ENCODE measurements at places on chromosomes 2 and 18. TPM values are rescaled to one million over a fixed set of nuclear protein-coding genes. Genes with fewer than 3 reads are reported as not detected.
A peak's percentile ranks its signal among the peaks of the same experiment; 100 is the strongest.

The SERPINB4 gene
- total RNA-seq, result not detected

The CAPN14 gene
- 1.1 TPM for total RNA-seq

The SRD5A2 gene
- total RNA-seq, result not detected

The CRACDL gene
- total RNA-seq, result 0.35 TPM

The ADD2 gene
- total RNA-seq, result 42.9 TPM

GRCh38 chr2:201532686-201533304, 81.3 kb downstream of the STRADB start:
- H3K27me3 ChIP-seq, result no peaks in the 10 kb centered on the region
- no peak overlapping the region for H3K4me3 ChIP-seq
- peaks cover 2% of the 10 kb centered on the region for H3K36me3 ChIP-seq
- H3K4me1 ChIP-seq, result peaks cover 7% of the 10 kb centered on the region
- no peak overlapping the region for H3K27ac ChIP-seq

DNA sequence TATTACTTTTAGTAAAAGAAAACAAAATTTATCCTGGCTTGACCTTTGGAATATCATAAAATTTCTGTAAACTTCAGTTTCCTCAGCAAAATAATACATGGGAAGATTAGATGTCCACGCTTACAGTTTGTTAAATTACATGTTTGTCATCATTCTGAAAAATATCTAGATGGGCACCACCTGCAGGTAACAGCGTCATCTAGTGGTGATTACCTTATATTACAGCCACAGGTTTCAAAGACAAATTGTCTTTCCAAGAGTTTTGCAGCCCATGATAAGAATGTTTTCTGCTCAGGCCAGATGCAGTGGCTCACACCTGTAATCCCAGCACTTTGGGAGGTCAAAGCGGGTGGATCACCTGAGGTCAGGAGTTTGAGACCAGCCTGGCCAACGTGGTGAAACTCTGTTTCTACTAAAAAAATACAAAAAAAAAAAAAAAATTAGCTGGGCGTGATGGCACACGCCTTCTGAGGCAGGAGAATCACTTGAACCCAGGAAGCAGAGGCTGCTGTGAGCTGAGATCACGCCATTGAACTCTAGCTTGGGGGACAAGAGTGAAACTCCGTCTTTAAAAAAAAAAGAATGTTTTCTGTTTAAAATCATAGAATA, 96.3 kb upstream of the RASGRP3 start:
- no peak overlapping the region for H3K27ac ChIP-seq
- DNase-seq, result no peak
- no peaks in the 10 kb centered on the region for H3K4me1 ChIP-seq
- no peaks in the 10 kb centered on the region for H3K36me3 ChIP-seq
- H3K27me3 ChIP-seq, result no peaks in the 10 kb centered on the region

GRCh38 chr18:34480162-34480700, 229.9 kb upstream of the DTNA start:
- DNase-seq, result no peak
- H3K27ac ChIP-seq, result no peak overlapping the region
- H3K4me1 ChIP-seq, result no peaks in the 10 kb centered on the region
- H3K27me3 ChIP-seq, result no peaks in the 10 kb centered on the region
- H3K4me3 ChIP-seq, result no peak overlapping the region
- H3K36me3 ChIP-seq, result no peaks in the 10 kb centered on the region

DNA sequence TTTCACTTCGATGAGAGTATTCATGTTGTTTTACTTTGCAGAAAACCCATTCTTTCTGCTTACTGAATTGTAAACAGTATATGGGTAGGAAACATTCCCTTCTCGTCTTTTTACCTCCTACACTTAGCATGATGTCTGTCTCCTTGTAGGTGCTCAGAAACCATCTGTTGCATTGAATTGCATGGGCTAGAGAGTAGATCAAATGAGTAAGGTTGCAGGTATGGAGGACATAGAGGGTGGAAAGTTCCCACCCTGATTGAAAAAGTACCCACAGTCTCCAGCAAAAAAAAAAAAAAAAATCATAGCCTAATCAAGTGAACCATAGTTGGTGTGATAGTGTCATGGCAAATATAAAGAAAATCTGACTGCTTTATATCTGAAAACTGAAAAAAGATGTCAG, 1.7 kb downstream of the CYTIP start:
- peaks cover 77% of the 10 kb centered on the region for H3K36me3 ChIP-seq
- H3K4me1 ChIP-seq, result peaks cover 24% of the 10 kb centered on the region
- no peak for DNase-seq
- H3K4me3 ChIP-seq, result peak overlapping the region; percentile 97

DNA sequence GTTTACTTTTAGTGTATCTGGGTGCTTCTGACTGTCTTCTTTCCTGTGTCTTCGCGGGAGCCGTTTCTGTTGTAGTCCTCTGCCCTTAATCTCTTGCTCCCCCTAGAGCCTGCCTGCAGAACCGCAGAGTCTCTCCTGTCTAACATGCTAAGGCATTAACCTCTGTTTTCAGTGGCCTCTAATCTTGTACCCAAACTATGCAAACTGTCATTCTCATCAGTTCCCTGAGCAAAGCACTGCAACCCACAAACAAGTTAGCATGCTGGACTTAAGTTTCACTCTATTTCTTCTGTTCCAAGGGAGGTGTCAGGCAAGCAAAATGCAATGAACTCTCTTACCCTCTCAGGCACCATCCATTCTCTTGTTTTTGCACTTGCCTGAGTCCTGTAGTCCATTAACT, 138.4 kb downstream of the OTX1 start:
- peaks cover 15% of the 10 kb centered on the region for H3K36me3 ChIP-seq
- no peaks in the 10 kb centered on the region for H3K4me1 ChIP-seq
- no peak overlapping the region for H3K4me3 ChIP-seq
- no peak overlapping the region for H3K27ac ChIP-seq
- no peak for DNase-seq

GRCh38 chr2:177579486-177580036, 187.0 kb downstream of the AGPS start:
- no peak overlapping the region for H3K27ac ChIP-seq
- H3K4me3 ChIP-seq, result no peak overlapping the region
- no peaks in the 10 kb centered on the region for H3K4me1 ChIP-seq
- H3K27me3 ChIP-seq, result no peaks in the 10 kb centered on the region
- DNase-seq, result no peak

GRCh38 chr2:3272761-3273160, 104.9 kb downstream of the EIPR1 start:
- H3K4me3 ChIP-seq, result no peak overlapping the region
- no peak for DNase-seq
- H3K4me1 ChIP-seq, result peaks cover 4% of the 10 kb centered on the region
- H3K36me3 ChIP-seq, result peaks cover 35% of the 10 kb centered on the region
- H3K27ac ChIP-seq, result no peak overlapping the region

DNA sequence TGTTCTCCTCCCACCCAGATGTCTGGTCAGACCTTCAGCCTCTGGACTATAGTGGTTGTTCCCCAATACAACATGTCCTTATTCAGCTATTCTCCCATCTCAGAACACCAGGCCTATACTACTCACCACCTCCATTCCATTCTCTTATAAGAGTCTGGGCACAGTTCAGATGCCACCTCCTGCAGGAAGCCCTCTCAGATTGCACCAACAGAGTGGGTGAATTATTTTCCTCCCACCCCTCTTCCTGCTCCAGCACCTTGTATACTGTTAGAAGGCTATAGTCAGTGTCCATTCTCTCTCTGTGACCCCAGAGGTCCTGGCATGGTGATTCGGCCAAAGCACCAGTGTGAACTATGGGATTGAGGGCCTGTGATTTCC, 204.6 kb downstream of the GLI2 start:
- H3K36me3 ChIP-seq, result no peaks in the 10 kb centered on the region
- H3K27me3 ChIP-seq, result no peaks in the 10 kb centered on the region
- no peak overlapping the region for H3K27ac ChIP-seq
- H3K4me1 ChIP-seq, result peaks cover 3% of the 10 kb centered on the region
- no peak for DNase-seq

Data from activated naive CD4-positive, alpha-beta T cell treated with anti-CD3 and anti-CD28 coated beads for 36 hours (primary cell).